ENCODE measurements at places on chromosomes 4 and X.
A peak's percentile ranks its signal among the peaks of the same experiment; 100 is the strongest.

DNA sequence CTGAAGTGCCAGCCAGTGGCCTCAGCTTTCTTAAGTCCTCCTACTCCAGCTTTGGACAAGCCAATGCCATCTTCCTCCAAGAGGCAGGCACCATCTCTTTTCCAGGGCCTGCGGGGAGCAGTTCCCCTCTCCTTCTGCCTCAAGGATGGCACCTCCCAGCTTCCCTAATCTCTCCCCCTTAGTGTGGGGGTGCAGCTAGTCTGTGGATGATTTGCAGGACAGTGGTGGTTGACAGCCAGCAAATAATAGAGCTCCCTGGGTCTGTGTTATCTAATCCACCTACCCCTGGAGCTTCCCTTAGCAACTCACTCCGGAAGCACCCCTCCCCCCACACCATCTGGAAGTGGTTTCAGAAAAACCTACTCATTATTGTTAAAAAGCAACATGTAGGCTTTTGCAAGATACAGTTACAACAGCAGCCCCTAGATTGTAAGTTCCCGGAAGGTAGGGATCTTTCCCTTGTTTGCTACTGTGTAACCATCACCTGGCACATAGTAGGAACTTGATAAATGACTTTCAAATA lies 247.1 kb downstream of the BCOR start:
- DNase-seq = no peak

- DNase-seq = peak; percentile 75
Observed at GRCh38 chr4:76948443-76949275, 893 bp upstream of the SEPTIN11 start.

GRCh38 chrX:123324625-123325024 lies 140.5 kb downstream of the GRIA3 start:
- no peak for DNase-seq

DNA sequence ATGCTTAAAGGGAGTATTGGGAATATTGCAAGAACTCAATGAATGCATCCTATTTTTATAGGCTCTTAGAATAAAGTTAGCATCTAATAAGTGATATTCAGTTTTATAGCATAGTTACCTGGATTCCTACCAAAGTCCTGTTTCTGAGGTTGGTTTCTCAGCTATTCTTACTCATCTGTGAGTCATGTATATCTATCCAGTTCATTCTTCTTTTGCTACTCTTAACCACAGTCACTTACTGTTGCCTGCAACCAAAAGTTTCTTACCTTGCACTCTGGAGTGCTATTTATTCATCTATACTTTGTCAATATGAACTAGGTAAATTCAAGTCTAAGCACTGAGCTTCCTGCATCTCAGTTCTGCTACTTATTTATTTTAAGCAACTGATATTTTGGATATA lies 322.5 kb downstream of the HS3ST1 start:
- no peak for DNase-seq

GRCh38 chr4:137739391-137739790 lies 207.1 kb upstream of the PCDH18 start:
- DNase-seq = no peak
